ENCODE measurements at places on chromosomes 3 and 15. TPM values are rescaled to one million over a fixed set of nuclear protein-coding genes. Genes with fewer than 3 reads are reported as not detected.
A peak's percentile ranks its signal among the peaks of the same experiment; 100 is the strongest.

DNA sequence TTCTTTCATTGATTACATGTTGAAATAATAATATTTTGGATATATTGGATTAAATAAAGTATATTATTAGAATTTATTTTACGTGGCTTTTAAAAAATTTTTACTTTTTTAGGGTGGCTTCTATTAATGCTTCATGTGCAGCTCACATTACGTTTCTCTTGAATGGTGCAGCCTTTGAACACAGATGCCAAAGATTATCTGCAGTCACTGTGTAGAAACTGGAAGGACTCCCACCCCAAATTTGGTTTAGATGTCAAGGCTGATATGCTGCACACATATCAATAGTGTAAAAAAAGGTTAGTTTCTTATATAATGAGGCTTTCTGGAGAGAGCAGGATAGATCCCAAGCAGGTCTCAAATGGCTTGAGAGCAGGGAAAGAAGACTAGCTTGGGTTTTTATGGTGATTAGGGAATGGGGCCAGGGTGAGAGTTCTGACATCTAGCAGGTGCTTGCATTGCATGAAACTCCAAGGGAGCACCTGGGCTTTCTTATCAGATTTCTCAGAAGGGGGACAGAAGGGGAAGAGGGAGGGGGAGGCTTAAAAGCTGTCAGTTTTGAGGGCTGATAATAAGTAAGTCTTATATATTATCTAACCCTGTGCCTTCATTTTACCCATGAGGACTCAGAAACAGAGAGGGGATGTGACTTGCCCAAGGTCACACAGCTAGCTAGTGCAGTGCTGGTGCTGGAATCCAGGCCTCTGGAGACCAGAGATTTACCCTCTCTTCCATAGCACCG is 89.6 kb downstream of the CHST2 start:
- H3K4me1 ChIP-seq: no peaks in the 10 kb centered on the region
- no peaks in the 10 kb centered on the region for H3K36me3 ChIP-seq
- no peak overlapping the region for H3K27ac ChIP-seq
- H3K27me3 ChIP-seq: no peaks in the 10 kb centered on the region
- DNase-seq: no peak

- H3K27me3 ChIP-seq: no peaks in the 10 kb centered on the region
- no peak overlapping the region for H3K4me3 ChIP-seq
- DNase-seq: no peak
- no peaks in the 10 kb centered on the region for H3K4me1 ChIP-seq
- H3K36me3 ChIP-seq: no peaks in the 10 kb centered on the region
- no peak overlapping the region for H3K27ac ChIP-seq
Observed at GRCh38 chr3:62178032-62178431, 195.3 kb downstream of the FEZF2 start.

GLT8D1 gene
- 79.9 TPM for polyA plus RNA-seq

ZNF620 gene
- polyA plus RNA-seq: 3.0 TPM

ACKR4 gene
- 1.2 TPM for polyA plus RNA-seq

- H3K27ac ChIP-seq: no peak overlapping the region
- DNase-seq: no peak
- no peak overlapping the region for H3K4me3 ChIP-seq
- H3K27me3 ChIP-seq: no peaks in the 10 kb centered on the region
- H3K4me1 ChIP-seq: no peaks in the 10 kb centered on the region
Observed at GRCh38 chr3:165653130-165653778, 184.0 kb downstream of the BCHE start.

GRCh38 chr15:100111125-100112060 is 230.4 kb downstream of the ADAMTS17 start:
- peak; percentile 80 for DNase-seq
- H3K27me3 ChIP-seq: no peaks in the 10 kb centered on the region
- H3K27ac ChIP-seq: peak overlapping the region; percentile 86
- H3K4me3 ChIP-seq: no peak overlapping the region

IL5RA gene
- polyA plus RNA-seq: not detected

IL17RD gene
- polyA plus RNA-seq: 2.0 TPM

- H3K4me3 ChIP-seq: no peak overlapping the region
- no peak for DNase-seq
- no peak overlapping the region for H3K27ac ChIP-seq
- no peaks in the 10 kb centered on the region for H3K4me1 ChIP-seq
Observed at GRCh38 chr3:88574146-88574545, 424.4 kb downstream of the C3orf38 start.

DNA sequence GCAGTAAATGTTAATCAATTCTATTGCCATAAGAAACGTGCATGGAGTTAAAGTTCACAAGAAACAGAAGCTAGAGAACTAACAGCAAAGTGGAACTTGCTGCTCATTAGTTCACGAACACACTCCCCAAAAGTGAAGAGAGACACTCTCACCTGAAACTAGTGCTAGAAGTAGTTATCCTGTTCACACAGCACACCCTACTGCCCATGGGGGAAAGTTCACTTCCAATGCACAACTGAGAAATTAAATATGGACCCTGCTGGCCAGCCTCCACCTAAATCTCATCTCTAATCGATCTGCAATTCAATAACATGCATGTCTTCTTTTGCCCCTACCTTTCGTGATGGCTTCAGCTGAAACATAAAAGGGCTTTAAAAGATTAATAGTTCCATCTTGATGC is 39.4 kb upstream of the FRMD4B start:
- H3K27me3 ChIP-seq: no peaks in the 10 kb centered on the region
- no peak overlapping the region for H3K4me3 ChIP-seq
- no peaks in the 10 kb centered on the region for H3K36me3 ChIP-seq
- peak; percentile 49 for DNase-seq
- H3K27ac ChIP-seq: peak overlapping the region; percentile 35
- H3K4me1 ChIP-seq: no peaks in the 10 kb centered on the region

- no peak for DNase-seq
- no peaks in the 10 kb centered on the region for H3K27me3 ChIP-seq
- no peak overlapping the region for H3K27ac ChIP-seq
- no peaks in the 10 kb centered on the region for H3K36me3 ChIP-seq
- no peak overlapping the region for H3K4me3 ChIP-seq
Observed at GRCh38 chr3:186921578-186921977, 8.7 kb upstream of the ST6GAL1 start.

PRTG gene
- 7.8 TPM for polyA plus RNA-seq

DNA sequence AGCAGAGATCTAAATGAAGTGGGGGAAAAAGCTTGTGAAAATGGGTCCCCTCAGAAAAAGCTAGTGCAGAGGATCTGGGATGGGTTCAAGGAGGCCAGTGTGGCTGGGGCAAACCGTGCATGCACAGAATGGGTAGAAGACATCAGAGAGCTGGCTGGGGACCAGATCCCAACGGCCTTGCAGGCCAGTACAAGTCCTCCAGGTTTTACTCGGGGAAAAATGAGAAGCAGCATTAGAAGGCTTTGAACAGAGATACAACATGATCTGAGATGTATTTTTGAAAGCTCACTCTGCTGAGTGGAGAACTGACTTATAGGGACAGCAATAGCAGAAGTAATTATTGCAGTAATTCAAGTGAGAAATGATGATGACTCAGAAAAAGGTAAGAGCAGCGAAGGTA is 114.5 kb downstream of the HERC1 start:
- DNase-seq: no peak
- H3K27ac ChIP-seq: peak overlapping the region; percentile 66
- no peaks in the 10 kb centered on the region for H3K36me3 ChIP-seq
- H3K27me3 ChIP-seq: no peaks in the 10 kb centered on the region

DNA sequence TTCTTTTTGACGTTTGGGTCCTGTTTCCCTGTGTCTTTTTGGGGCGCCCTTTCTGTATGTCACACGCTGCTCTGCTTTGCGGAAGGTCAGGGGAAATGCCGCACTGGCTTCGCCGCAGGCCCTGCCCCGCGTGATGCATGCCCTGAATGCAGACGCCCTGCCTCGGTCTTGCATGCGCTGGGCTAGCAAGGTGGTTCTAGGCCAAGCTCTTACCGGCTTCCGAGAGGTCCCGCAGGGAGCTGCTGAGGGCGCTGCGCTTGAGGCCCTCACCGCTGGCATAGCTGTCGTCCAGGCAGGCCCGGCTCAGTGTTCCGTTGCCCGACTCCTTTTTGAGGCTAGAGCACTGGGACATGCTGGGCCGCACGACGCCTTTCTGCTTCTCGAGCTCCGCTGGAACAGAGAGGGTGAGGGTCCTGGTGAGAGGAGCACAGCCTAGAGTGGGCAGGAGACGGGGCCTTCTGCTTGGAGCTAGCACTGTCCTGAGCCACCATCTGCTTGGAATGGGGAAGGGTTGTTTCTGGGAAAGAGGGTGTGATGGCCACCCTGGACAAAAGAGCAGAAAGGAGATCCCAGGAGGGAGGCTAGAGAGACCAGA is 66.9 kb upstream of the RPL32 start:
- no peaks in the 10 kb centered on the region for H3K4me1 ChIP-seq
- no peaks in the 10 kb centered on the region for H3K27me3 ChIP-seq
- no peak for DNase-seq
- no peaks in the 10 kb centered on the region for H3K36me3 ChIP-seq
- H3K4me3 ChIP-seq: no peak overlapping the region

CILP gene
- 96.4 TPM for polyA plus RNA-seq

STRIT1 gene
- polyA plus RNA-seq: not detected

- H3K27me3 ChIP-seq: peaks cover 7% of the 10 kb centered on the region
- H3K4me3 ChIP-seq: no peak overlapping the region
- peaks cover 4% of the 10 kb centered on the region for H3K4me1 ChIP-seq
- H3K27ac ChIP-seq: no peak overlapping the region
- DNase-seq: no peak
Observed at GRCh38 chr3:126677862-126678503, 23.1 kb upstream of the TXNRD3 start.

GRCh38 chr3:116057400-116058006 is 387.8 kb downstream of the LSAMP start:
- H3K36me3 ChIP-seq: no peaks in the 10 kb centered on the region
- no peak for DNase-seq
- H3K27me3 ChIP-seq: no peaks in the 10 kb centered on the region
- H3K4me3 ChIP-seq: no peak overlapping the region

GRCh38 chr3:167051421-167051820 is 328.7 kb downstream of the ZBBX start:
- no peak for DNase-seq
- H3K27me3 ChIP-seq: no peaks in the 10 kb centered on the region
- H3K36me3 ChIP-seq: no peaks in the 10 kb centered on the region
- H3K4me3 ChIP-seq: no peak overlapping the region
- no peak overlapping the region for H3K27ac ChIP-seq

- no peaks in the 10 kb centered on the region for H3K27me3 ChIP-seq
- no peaks in the 10 kb centered on the region for H3K36me3 ChIP-seq
- H3K4me3 ChIP-seq: no peak overlapping the region
- DNase-seq: no peak
- no peak overlapping the region for H3K27ac ChIP-seq
- H3K4me1 ChIP-seq: no peaks in the 10 kb centered on the region
Observed at GRCh38 chr3:141686466-141687291, 51.4 kb upstream of the RNF7 start.

DNA sequence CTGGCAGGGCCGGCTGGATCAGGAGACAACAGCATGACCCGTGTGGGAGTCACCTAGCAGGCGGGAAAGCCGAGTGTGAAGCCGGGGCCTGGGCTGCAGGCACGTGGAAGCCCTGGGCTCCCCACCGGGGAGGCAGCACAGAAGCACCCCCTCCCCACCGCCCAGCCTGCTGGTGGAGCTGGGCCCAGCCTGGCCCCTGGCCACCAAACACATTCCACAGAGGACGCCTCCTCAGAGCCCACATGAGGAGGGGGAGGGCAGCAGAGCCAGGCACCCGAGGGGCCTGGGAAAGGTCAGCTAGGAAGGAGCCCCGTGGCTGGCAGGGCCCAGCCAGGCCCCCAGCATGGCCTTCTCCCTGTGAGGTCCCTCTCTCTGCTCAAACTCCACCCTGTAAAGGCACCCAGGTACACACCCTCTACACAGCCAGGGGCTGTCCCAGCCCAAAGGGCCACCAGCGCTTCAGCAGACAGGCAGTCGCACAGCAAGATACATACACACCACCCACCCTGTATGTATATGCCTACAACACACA is 4.5 kb downstream of the PLXNB1 start:
- peak overlapping the region; percentile 51 for H3K27ac ChIP-seq
- peaks cover 38% of the 10 kb centered on the region for H3K4me1 ChIP-seq
- DNase-seq: no peak
- H3K4me3 ChIP-seq: no peak overlapping the region
- H3K27me3 ChIP-seq: no peaks in the 10 kb centered on the region
- H3K36me3 ChIP-seq: no peaks in the 10 kb centered on the region

DNA sequence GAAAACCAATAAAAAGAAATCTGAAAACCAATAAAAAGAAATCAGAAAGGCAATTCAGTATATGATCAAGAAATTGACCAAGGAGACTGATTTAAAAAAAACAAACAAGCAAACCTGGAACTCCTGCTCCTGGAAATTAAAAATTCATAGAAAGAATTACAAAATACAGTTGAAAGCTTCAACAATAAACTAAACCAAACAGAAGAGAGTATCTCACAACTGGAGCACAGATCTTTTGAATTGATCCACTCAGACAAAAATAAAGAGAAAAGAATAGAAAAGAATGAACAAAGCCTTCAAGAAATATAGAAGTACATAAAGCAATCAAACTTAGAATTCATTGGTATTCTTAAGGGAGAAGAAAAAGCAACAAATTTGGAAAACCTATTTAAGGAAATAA is 271.4 kb downstream of the MBNL1 start:
- H3K4me3 ChIP-seq: no peak overlapping the region
- H3K4me1 ChIP-seq: no peaks in the 10 kb centered on the region

DNA sequence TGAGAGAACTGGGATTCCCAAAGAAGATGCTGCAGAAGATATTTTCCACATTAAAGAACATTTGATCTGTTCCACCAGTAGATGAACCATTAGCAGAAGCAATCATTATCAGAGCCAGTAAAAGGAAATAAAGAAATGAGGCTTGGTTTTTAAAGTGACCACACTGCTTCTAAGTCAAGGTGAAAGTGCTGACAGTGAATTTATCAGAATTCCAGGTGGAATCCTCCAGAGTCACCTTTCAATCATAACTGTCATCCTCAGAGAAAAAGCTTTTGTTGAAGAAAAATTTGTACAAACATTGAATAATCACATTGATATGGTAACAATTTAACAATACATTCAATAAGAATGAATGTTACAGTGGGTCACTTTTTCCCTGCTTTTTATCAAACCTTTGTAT is 99.8 kb downstream of the GREM1 start:
- H3K4me3 ChIP-seq: no peak overlapping the region
- H3K4me1 ChIP-seq: peaks cover 7% of the 10 kb centered on the region
- DNase-seq: no peak
- peaks cover 4% of the 10 kb centered on the region for H3K27me3 ChIP-seq
- H3K36me3 ChIP-seq: no peaks in the 10 kb centered on the region

DNA sequence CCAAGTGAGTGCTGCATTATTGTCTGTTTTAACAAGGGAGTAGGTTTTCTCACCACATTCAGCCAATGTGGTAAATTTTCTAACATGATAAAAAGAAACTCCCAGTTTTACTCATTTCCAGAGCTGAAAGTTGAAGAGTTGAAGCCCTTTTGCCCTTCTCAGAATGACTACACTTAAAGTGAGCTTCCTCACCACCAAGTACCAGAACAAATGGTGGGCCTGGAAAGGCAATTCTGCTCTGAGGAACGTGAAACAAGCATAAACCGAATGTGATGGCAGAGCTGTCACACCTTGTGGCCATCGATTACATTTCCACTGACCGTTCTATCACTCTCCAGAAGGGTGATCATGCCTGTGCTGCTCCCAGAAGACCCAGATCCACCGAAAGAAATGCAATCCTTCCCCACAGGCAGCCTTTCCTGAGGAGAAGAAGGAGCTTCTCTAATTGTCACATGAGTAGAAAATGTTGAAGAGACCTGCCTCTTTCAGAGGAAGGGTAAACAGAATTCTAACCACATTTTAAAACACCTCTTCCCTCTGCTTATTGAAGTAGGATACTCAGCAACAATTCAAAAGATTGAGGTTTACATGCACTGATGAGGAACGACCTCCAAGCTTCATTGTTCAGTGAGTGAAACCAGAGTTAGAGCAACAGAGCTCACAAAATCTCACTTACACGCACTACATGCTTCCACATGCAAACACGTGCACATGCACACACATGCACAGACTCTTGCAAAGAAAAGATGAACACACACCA is 21.4 kb upstream of the CCR9 start:
- H3K36me3 ChIP-seq: no peaks in the 10 kb centered on the region
- no peaks in the 10 kb centered on the region for H3K27me3 ChIP-seq
- DNase-seq: no peak
- no peak overlapping the region for H3K4me3 ChIP-seq
- peaks cover 6% of the 10 kb centered on the region for H3K4me1 ChIP-seq

Measured in hepatocyte (in vitro differentiated cells).